ENCODE measurements at places on chromosomes 2 and 18.

- no peak for DNase-seq
Observed at GRCh38 chr2:84880645-84881521, at the start of gene TRABD2A. Gene TRABD2A, minus strand, starts transcription at chr2:84881084. Its CDS starts 45 bp downstream, at chr2:84881039.

DNA sequence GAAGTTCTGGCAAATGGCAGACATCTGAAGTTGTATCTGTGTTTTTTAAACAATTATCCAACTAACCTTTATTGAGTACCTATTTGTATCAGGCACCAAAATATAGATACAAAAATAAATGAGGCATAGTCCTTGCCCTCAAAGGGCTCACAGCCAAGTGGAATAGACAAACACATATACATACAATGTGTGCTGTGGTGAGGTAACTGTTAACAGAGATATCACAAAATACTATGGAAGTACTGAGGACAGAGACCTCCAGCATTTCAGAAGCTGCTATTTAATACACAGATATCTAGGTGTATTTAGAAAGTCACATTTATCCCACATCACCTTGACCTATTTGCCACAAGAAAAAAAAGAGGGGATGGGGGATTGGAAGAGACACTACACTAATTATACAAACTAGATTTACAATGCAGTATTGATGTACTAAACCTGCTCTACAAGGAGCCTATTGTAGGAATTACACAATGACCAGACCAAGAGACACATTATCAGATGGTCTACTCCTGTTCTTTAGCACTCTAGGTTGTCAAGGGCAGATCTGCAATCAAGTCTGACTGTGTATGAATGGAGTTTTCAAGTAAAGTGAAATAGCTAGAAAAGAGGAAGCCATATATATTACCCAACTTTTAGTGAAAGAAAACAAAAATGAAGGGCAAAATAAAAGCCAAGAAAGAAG is 62.2 kb downstream of the SPIRE1 start:
- no peak for DNase-seq

DNA sequence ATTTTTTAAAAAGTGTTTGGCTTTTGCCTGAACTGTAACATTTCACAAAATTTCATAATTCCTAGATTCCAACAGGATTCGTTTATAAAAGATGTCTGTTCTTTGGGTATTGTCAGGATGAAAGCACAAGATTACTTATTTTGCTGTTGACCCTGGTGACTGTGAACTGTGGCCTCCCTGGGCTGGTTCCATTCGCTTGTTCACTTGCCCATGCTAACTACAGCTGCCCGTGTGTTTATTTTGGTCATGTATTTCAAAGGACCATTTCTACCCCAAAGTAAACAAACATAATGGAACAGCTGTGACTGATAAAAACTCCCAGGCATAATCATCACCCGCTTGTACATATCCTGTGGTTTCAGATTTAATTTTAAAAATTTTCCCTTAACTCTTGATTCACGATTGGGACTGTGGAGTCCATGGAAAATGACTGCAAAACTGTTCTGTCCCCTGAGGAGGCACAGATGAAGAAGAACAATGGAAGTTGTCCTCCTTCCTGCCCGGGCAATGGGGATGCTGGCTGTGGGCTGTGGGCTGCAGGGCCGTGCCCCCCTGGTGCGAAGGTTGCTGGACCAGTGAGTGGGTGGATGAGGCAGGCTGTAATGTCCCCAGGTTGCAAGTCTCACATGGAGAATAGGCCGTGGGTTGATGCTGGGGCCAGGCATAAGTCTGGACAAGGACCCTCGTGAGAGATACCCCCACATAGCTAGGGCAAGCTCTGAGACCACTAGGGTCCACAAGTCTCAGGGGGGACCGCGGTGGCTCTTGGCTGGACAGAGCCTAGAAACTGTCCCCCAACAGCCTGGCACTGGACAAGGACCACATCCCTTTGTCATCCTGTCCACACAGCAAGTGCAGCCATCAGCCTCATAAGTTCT is 28.9 kb upstream of the HDAC4 start:
- no peak for DNase-seq

DNA sequence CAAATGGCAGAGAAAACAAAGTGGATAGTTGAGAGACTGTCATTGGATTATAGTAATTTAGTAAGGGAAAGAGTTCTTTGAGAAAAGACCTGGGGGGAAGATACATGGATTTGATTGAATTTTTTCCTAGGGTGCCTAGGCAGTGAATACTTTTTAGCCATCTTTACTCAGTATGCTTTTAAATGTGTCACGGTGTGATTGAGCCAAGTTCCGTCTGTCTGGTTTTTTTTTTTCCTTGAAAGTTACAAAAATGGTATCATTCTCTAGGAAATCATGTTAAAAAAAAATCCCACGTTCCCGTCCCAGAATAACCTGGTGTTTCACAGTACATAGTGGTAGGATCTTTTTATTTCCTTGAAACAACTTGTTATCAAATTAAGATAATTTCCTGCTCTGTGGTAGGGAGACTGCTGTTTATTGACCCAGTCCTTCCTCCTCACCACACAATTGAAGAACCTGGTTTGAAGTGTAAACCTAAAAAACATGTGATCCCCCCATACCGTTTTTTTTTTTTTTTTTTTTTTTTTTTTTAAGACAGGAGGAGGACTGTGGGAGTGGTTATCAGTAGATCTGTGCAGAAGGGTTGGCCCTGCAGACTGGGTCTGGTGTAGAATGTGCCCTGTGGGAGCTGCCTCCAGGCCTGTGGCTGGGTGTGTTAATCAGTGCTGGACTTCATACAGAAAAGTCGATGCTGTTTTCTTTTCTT is 55.1 kb downstream of the DGKD start:
- no peak for DNase-seq

- no peak for DNase-seq
Observed at GRCh38 chr18:59266459-59266858, 6.8 kb downstream of the RAX start.

DNA sequence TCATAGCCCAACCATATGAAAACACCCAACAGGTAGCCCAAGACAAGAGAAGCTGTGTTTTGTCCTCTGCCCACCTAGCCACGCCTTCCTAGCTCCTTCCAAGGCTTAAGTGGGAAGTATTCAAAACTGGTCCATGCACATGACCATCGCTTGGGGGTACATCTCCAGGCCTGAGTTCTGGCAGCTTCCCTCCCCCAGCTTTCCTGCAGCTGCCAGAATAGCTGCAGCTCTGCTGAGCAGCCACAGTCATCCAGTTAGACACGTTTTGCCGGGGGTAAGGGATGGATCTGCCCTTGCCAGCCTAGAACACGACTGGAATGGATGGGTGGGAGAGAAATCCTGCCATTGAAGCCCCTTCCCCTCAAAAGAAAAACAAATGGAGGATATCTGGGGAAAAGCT is 166.8 kb downstream of the NRP2 start:
- DNase-seq: no peak

DNA sequence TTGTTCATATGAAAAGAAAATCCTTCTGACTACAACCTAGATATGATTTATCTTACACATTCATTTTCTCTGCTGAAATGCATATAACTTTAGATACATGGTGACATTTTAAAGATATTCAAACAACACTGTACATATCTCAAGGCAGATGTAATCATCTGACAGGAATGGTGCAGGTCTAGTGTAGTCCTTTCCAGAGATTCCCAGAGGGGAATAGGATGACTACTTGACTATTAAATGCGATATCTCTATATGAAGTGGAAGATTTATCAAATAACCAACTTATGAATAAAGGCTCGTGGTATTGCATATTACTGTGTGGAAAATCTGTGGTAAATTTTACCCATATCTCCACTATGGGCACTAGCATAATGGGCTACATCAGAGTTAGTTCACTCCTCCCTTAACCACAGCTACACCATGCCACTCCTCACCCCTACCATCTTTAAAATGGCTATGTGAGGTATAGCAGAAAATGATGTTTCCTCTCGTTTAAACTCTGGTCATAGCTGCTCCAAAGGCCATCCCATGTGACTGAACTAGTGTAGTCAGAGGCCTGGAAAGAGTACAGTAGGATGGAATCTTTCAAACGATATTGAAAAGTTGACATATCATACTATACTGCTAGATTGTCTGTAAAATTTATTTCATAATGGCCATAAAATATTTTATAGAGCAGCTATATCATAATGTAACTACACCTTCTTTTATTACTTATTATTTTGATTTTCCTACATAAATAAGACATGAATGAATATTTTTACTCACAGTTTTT is 9.1 kb upstream of the ITPRID2 start:
- no peak for DNase-seq

Data from nucleus accumbens (tissue), 56 donors.